ENCODE measurements at places on chromosomes 3 and 15.

DNA sequence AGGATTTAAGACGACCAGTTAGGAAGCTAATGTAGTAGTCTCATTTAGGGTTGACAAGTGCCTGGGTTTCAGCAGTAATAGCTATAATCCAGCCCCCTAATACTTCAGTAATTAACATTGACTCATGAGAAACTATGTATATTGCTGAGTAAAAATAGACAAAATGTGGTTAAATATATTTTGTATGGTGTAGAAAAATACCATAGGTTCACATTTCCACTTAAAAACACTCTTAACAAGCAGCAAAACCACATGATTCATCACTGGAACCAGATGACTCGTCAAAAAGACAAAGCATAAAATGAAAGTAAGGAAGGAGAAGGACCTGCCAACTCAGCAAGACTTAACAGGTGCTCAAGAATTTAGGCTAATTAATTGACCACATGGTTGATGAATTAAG is 288.9 kb downstream of the EFHB start:
- DNase-seq, result no peak

DNA sequence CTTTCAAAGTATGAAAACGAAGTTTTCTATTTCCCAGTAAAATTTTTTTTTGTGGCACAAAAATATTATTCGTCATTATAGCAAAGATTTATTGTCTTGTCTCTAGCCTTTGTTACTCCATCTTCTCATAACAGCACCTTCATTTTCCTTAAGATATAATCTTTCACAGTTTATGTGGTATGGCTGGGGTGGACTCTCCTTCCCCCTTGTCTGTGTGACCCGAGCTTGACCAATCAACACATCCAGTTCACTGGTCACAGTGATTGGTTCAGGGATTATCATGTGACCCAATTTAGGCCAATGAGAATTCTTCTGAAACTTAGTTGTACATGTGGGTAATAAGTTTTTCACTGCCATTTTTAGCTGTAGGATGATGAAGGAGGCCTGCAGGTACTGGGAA is 71.2 kb upstream of the DCBLD2 start:
- DNase-seq, result no peak

- no peak for DNase-seq
These were observed 46.7 kb downstream of the ANXA2 start for GRCh38 chr15:60351066-60351465.

DNA sequence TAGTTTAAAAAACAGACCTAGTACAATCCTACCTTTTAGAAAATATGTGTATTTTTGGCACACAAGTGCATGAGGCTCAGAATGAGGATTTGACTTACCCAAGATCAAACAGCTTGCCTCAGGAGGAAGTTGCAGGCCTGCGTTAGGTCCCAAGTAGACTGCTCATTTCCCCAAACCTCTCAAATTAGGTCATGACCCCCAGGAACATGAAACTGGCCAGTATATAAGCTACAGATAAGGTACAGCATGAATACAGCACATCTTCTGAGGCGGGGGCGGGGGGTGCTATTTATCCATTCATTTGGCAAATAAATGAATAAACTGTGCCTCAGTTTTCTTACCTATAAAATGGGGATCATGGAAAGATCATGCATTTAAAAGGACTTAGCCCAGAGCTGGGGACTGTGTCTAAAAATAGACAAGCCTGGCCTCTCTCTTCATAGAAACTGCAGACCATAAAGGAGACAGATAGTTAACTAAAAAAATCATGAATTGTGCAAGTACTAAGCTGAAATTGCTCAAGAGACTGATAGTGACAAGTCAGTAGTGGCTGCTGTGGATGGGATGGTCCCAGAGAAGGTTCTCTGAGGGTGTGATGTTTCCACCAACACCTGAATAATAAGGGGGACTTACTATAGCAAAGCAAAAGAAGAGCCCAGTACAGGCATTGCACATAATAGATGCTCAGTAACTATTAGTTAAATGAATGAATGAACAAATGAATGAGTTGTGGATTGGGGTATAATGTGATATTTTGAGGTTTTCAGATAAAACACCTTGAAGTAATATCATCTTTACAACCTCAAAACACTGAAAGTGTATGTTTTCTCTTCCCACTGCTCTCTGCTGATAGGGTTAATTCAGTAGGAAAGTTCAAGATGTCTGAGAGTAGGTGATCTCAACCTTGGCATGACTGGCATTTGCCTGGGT is 258.5 kb upstream of the PROK2 start:
- DNase-seq, result peak; percentile 81

Data from inflammatory macrophage treated with lipopolysaccharide for 1 hour (primary cell).